ENCODE measurements at places on chromosomes 5 and 9.

GRCh38 chr5:173778152-173778782, 109.9 kb upstream of the CPEB4 start:
- DNase-seq: no peak
- no peak overlapping the region for H3K4me3 ChIP-seq
- H3K27ac ChIP-seq: no peak overlapping the region
- peaks cover 4% of the 10 kb centered on the region for H3K27me3 ChIP-seq
- no peaks in the 10 kb centered on the region for H3K36me3 ChIP-seq
- H3K4me1 ChIP-seq: peaks cover 13% of the 10 kb centered on the region

- peak overlapping the region; percentile 91 for H3K27ac ChIP-seq
- DNase-seq: peak; percentile 7
- peaks cover 8% of the 10 kb centered on the region for H3K27me3 ChIP-seq
These were observed 726 bp downstream of the DAP start for GRCh38 chr5:10760096-10760920.

GRCh38 chr5:122394284-122394930, 82.4 kb downstream of the SNCAIP start:
- no peak overlapping the region for H3K27ac ChIP-seq
- no peak for DNase-seq
- H3K27me3 ChIP-seq: no peaks in the 10 kb centered on the region
- no peaks in the 10 kb centered on the region for H3K4me1 ChIP-seq

DNA sequence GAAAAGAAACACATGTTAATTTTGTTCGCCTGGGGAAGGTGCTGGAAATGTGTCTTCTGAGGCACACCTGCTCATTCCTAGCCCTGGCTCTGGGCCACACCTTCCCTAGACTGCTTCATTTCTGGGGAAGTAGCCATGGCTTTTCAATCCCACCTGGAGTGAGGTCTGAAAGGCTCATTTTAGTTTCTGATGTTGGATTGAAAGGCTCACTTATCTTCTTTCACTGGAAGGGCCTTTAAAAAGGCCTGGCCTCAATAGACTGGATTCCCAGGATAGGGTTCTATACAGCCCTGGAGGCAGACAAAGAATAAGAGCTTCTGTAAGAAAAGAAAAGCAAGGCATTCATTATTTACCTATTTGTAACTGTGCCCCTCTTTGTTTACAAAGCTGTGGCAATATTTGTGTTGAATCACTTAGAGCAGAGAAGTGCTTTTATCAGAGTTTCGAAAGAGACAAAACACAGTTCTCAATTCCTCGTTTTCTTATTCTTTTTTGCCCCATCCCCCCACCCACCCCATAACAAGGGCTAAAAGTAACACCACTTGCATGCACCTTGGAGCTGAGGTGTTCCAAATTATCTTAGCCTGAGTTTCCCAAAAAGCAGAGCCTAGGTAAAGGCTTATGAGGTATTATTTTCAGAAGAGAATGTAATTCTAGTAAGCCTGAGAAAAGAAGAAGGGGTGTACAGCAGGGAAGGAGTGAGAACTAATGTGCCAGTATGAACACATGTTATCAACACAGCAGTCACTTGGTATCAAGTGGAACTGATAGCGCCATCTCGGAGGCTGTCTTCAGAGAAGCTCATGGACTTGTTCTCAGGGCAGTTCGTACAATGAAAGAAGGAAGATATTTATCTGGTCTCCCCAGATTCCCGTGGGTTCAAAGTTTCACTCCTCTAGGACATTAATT, 413.1 kb downstream of the KCTD16 start:
- H3K4me1 ChIP-seq: no peaks in the 10 kb centered on the region
- H3K36me3 ChIP-seq: no peaks in the 10 kb centered on the region

DNA sequence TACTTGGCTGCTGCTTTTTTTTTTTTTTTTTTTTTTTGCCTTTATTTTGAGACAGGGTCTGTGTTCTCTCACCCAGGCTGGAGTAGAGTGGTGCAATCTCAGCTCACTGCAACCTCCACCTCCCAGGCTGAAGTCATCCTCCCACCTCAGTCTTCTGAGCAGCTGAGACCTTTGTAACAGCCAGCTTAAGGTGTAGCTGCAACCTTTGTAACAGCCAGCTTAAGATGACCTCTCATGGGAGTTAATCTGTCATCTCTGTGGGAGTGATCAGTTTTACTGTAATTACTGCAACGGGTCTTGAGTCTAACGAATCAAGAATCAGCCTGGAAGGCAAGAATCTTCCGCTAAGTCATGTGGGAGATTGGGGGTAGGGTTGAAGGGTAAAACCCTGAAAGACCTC, 31.6 kb upstream of the SNX2 start:
- peaks cover 13% of the 10 kb centered on the region for H3K27me3 ChIP-seq
- no peak overlapping the region for H3K27ac ChIP-seq
- no peak for DNase-seq
- H3K4me1 ChIP-seq: no peaks in the 10 kb centered on the region

DNA sequence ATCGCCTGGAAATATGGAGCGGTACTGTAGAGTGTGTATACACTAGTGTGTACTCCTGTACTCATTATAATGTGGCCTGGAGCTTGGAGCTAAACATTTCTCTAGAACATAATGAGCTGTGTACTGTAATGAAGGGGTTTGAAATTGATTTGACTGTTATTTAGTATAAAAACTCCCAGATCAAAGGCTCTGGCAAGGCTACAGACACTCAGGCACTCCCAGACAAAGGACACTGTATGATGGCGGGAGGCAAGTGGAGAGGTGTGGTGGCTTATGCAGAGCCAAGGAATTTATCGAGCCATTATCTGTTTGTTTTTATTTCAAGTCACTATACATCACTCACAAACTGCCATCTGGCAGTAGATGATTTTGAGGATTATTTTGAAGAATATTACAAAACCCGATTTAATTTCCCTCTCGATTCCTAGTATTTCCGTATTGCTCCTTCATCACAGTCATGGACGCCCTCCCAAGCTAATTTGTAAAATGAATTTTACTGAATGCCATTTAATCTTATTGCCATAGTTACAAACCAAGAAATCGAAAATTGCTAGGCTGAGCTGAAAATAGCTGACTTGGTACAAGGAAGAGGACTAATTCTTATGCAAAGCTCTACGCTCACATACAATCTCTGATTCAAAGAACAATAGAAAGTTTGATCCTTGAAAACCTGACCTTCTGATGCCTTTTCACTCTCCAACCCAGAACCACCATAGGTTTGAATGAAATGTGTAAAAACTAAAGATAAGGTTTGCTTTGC, 240.2 kb upstream of the SEMA6A start:
- no peaks in the 10 kb centered on the region for H3K36me3 ChIP-seq
- no peak overlapping the region for H3K4me3 ChIP-seq
- no peak for DNase-seq
- H3K27ac ChIP-seq: no peak overlapping the region
- no peaks in the 10 kb centered on the region for H3K27me3 ChIP-seq

DNA sequence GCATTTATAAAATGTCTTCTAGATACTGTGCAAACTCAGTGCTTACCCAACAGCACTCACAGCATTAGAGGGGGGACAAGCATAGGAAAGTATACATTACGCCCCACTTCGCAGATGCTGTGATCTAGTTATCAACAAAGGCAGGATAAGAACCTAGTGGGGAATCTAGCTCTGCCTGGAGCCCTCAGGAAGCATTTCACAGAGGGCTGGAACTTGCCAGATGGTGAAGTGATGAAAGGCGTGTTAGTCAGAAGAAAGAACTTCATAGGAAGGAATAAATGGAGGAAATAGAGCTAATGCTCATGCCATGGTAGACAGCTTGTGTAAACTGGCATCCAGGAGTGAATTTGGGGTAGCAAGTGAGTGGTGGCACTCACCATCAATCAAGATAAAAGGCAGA, 25.8 kb downstream of the DIRAS2 start:
- H3K4me3 ChIP-seq: no peak overlapping the region
- DNase-seq: no peak
- no peak overlapping the region for H3K27ac ChIP-seq

DNA sequence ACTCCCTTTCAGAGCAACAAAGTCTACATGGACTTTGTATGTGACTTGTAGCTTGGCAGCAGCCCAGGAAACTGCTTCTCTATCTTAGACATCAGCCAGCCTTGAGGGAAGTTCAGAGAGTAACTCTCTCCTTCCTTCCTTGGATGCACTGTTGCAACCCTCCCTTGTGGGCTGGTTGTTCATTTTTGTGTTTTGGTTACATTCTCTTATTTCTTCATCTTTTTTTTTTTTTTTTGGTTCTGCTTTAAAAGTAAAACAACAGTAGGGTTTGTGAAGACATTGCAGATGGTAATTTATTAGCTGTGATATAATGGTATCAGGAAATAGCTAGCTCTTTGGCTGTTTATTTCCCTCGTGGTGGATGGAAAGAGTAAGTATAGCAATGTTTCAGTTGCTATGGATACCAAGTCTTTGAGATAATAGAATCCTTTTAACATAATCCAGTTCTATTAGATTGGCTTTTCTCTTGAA, 97.9 kb upstream of the MAMDC2 start:
- H3K4me3 ChIP-seq: no peak overlapping the region
- H3K27ac ChIP-seq: no peak overlapping the region
- peaks cover 6% of the 10 kb centered on the region for H3K27me3 ChIP-seq

- H3K4me1 ChIP-seq: no peaks in the 10 kb centered on the region
- no peak for DNase-seq
- H3K27ac ChIP-seq: no peak overlapping the region
- H3K27me3 ChIP-seq: peaks cover 6% of the 10 kb centered on the region
- H3K4me3 ChIP-seq: no peak overlapping the region
- no peaks in the 10 kb centered on the region for H3K36me3 ChIP-seq
These were observed 290.9 kb upstream of the ANKRD55 start for GRCh38 chr5:56523790-56524575.

DNA sequence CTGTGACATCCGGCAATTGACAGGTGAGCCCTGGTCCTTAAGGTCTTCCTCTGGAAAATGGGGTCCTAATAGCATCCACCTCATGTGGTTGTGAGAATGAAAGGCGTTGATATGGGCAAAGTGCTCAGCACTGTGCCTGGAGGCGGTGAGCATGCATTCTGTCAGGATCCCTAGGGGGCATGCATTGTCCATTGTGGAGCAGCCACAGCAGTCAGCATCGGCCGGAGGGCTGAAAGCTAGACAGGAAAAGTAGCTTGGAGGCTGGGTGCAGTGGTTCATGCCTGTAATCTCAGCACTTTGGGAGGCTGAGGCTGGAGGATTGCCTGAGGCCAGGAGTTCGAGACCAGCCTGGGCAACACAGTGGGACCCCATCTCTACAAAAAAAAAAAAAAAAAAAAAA, 122.2 kb downstream of the LHX2 start:
- no peaks in the 10 kb centered on the region for H3K36me3 ChIP-seq
- H3K4me3 ChIP-seq: no peak overlapping the region
- no peaks in the 10 kb centered on the region for H3K4me1 ChIP-seq
- peak; percentile 16 for DNase-seq

GRCh38 chr9:136306211-136307208, 2.6 kb upstream of the CCDC187 start:
- H3K36me3 ChIP-seq: no peaks in the 10 kb centered on the region
- no peak for DNase-seq
- no peaks in the 10 kb centered on the region for H3K4me1 ChIP-seq
- no peak overlapping the region for H3K27ac ChIP-seq

- no peak overlapping the region for H3K4me3 ChIP-seq
- no peaks in the 10 kb centered on the region for H3K4me1 ChIP-seq
- H3K36me3 ChIP-seq: peaks cover 61% of the 10 kb centered on the region
- no peak overlapping the region for H3K27ac ChIP-seq
These were observed 30.7 kb downstream of the GIN1 start for GRCh38 chr5:103089272-103089671.

DNA sequence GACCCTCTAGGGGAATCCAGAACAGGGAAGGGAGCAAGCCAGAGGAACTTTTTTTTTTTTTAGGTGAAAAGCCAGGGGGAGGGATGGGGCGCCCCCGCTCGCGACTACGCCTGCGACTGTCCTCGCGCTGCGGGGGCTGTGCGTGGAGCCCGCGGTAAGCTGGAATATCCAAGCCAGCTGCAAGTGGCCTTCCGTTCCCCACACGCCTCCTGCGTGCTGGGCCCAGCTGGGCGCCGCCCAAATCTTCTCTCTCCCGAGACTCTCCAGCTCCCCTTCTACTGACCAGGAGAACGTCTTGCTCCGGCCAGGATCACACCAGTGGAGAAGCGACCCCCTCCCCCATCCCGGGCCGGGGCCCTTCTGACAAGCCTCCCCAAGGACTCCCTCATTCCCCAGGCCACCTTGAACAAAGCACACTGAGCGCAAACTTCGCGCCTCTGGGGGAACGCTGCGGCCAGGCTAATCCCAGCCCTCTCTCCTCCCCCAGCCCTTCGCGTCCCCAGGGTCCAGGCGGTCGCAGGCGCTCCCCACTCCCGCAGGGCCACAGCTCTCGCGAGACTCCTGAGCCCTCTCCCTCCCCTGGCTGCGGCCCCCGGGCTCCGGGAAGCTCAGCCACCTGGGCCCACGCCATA, 6.6 kb downstream of the BARX1 start:
- DNase-seq: no peak
- no peak overlapping the region for H3K27ac ChIP-seq
- H3K27me3 ChIP-seq: peaks cover 37% of the 10 kb centered on the region
- peaks cover 20% of the 10 kb centered on the region for H3K4me1 ChIP-seq
- no peak overlapping the region for H3K4me3 ChIP-seq

GRCh38 chr9:88287972-88288371, 100.3 kb upstream of the SPIN1 start:
- H3K27me3 ChIP-seq: peaks cover 2% of the 10 kb centered on the region
- H3K4me3 ChIP-seq: no peak overlapping the region
- peaks cover 5% of the 10 kb centered on the region for H3K36me3 ChIP-seq
- no peaks in the 10 kb centered on the region for H3K4me1 ChIP-seq
- no peak for DNase-seq
- no peak overlapping the region for H3K27ac ChIP-seq

- no peak overlapping the region for H3K4me3 ChIP-seq
- H3K4me1 ChIP-seq: peaks cover 26% of the 10 kb centered on the region
- no peak overlapping the region for H3K27ac ChIP-seq
- no peaks in the 10 kb centered on the region for H3K27me3 ChIP-seq
- DNase-seq: no peak
These were observed 32.5 kb downstream of the GRAMD2B start for GRCh38 chr5:126455728-126456127.

- H3K36me3 ChIP-seq: no peaks in the 10 kb centered on the region
- peaks cover 27% of the 10 kb centered on the region for H3K4me1 ChIP-seq
- no peak overlapping the region for H3K27ac ChIP-seq
These were observed 112.5 kb upstream of the SLC44A1 start for GRCh38 chr9:105131981-105132380.

- no peaks in the 10 kb centered on the region for H3K36me3 ChIP-seq
- H3K27me3 ChIP-seq: peaks cover 13% of the 10 kb centered on the region
- no peak overlapping the region for H3K4me3 ChIP-seq
- no peak for DNase-seq
These were observed 542.9 kb downstream of the EFNA5 start for GRCh38 chr5:107127878-107128277.
